ENCODE measurements at places on chromosomes 1 and 21. TPM values are rescaled to one million over a fixed set of nuclear protein-coding genes. Genes with fewer than 3 reads are reported as not detected.

KCNJ9 gene
- under 0.01 TPM for total RNA-seq

FAM72B gene
- 0.51 TPM for total RNA-seq

GPR25 gene
- not detected for total RNA-seq

ZFP69 gene
- 4.4 TPM for total RNA-seq

FCRLA gene
- total RNA-seq = 0.17 TPM

DMBX1 gene
- total RNA-seq = not detected
